ENCODE measurements at places on chromosomes 4 and X.

DNA sequence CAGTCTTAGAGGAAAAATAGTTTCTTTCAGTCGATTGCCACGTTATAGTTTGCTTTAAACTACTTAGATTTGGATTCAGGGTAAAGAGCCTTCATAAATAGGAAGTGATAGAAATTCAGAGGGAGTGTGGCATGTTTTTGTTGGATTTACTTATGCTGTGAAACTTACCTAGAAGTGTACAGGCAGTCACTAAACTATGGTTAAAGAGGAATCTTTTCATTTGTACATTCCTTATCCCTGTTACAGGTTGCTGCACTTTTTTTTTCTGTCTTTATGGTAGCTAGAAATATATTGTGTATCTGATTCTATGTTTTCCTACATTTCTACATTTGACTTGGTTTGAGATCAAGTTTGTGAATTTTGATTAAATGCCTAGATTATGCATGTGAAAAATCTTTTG is 19.1 kb downstream of the WWC2 start:
- H3K27ac ChIP-seq, result peak overlapping the region; percentile 97
- no peak overlapping the region for H3K4me3 ChIP-seq
- DNase-seq, result no peak
- H3K36me3 ChIP-seq, result peaks cover 3% of the 10 kb centered on the region
- H3K4me1 ChIP-seq, result peaks cover 32% of the 10 kb centered on the region
- H3K27me3 ChIP-seq, result no peaks in the 10 kb centered on the region

DNA sequence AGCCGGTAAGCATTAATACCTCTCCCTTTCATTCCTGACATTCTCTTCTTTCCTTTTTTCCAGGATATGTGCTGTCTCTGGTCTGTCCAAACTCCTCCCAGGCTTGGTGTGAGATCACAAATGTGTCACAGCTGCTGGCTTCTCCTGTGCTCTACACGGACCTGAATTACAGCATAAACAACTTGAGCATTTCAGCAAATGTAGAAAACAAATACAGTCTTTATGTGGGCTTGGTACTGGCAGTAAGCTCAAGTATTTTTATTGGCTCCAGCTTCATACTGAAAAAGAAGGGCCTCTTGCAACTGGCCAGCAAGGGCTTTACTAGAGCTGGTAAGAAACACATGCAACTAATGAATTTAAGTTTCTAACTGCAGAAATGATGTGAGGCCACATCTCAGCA is 8.4 kb downstream of the NIPAL1 start:
- no peak for DNase-seq
- H3K27me3 ChIP-seq, result no peaks in the 10 kb centered on the region
- peaks cover 21% of the 10 kb centered on the region for H3K4me1 ChIP-seq
- H3K36me3 ChIP-seq, result peaks cover 25% of the 10 kb centered on the region

DNA sequence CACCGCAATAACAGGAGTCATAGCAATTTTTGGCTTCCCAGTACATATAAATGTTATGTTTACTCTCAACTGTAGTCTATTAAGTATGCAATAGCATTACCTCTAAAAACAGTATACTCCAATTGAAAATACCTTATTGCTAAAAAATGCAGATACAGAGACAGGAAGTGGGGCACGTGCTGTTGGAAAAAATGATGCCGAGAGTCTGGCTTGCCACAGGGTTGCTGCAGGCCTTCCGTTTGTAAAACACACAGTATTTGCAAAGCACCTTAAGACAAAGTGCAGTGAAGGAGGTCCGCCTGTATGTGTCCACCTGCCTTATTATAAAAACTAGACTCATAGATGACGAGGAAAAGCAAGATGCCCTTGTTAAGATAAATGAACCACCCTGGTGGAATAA is 23.5 kb downstream of the CD99 start:
- no peak overlapping the region for H3K4me3 ChIP-seq

GRCh38 chr4:33437406-33437805 is 2717.2 kb downstream of the PCDH7 start:
- H3K27ac ChIP-seq, result no peak overlapping the region
- no peak for DNase-seq
- no peaks in the 10 kb centered on the region for H3K36me3 ChIP-seq
- H3K4me3 ChIP-seq, result no peak overlapping the region

DNA sequence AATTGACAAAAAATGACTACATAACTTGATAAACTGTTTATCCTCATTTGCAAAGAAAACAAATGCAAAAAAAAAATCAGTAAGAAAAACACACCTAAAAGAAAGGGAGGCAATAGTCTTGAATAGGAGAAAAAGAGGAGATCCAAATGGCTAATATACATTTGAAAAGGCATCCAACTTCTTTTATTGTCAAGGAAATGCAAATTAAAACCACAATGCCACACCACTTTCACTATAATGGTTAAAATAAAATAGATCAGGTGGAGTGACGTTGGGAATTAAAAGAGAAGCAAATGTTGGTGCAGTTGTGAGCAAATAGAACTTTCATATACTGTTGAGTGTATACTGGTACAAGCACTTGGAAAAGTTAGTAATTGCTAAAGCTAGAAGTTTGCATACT is 3.6 kb downstream of the DCAF4L1 start:
- no peaks in the 10 kb centered on the region for H3K36me3 ChIP-seq
- H3K27me3 ChIP-seq, result peaks cover 3% of the 10 kb centered on the region
- H3K4me1 ChIP-seq, result peaks cover 11% of the 10 kb centered on the region
- no peak overlapping the region for H3K27ac ChIP-seq

Data from mesothelial cell of epicardium (in vitro differentiated cells).